Fibroblast of the aortic adventitia (primary cell): ENCODE measurements at places on chromosomes 1 and 21. TPM values are rescaled to one million over a fixed set of nuclear protein-coding genes. Genes with fewer than 3 reads are reported as not detected.

CELA2B gene
- not detected in 2 replicates for total RNA-seq

C1orf87 gene
- not detected in 2 replicates for total RNA-seq

KCNJ15 gene
- 0.36 TPM in 1 of 2 replicates, not detected in the other for total RNA-seq

CLEC20A gene
- total RNA-seq = not detected in 2 replicates

FOXJ3 gene
- total RNA-seq = 17.4 and 38.0 TPM in 2 replicates

PGLYRP3 gene
- total RNA-seq = not detected in 2 replicates

KLHL20 gene
- total RNA-seq = 16.9 and 30.6 TPM in 2 replicates

TLCD4 gene
- 0.25 and 0.36 TPM in 2 replicates for total RNA-seq

ACTL8 gene
- not detected in 2 replicates for total RNA-seq
